Gastrocnemius medialis (tissue), 4 donors: ENCODE measurements at places on chromosomes 13 and 19. TPM values are rescaled to one million over a fixed set of nuclear protein-coding genes. Genes with fewer than 3 reads are reported as not detected.

GRCh38 chr13:99828123-99828522 is 143.4 kb downstream of the ZIC5 start:
- H3K27me3 ChIP-seq, result no peaks in the 10 kb centered on the region
- H3K4me1 ChIP-seq, result no peaks in the 10 kb centered on the region
- no peak overlapping the region for H3K4me3 ChIP-seq
- no peak overlapping the region for H3K27ac ChIP-seq
- H3K36me3 ChIP-seq, result no peaks in the 10 kb centered on the region
- no peak for DNase-seq

Gene OR7E24
- total RNA-seq, result not detected

Gene SHISA2
- total RNA-seq, result 3.6 TPM

DNA sequence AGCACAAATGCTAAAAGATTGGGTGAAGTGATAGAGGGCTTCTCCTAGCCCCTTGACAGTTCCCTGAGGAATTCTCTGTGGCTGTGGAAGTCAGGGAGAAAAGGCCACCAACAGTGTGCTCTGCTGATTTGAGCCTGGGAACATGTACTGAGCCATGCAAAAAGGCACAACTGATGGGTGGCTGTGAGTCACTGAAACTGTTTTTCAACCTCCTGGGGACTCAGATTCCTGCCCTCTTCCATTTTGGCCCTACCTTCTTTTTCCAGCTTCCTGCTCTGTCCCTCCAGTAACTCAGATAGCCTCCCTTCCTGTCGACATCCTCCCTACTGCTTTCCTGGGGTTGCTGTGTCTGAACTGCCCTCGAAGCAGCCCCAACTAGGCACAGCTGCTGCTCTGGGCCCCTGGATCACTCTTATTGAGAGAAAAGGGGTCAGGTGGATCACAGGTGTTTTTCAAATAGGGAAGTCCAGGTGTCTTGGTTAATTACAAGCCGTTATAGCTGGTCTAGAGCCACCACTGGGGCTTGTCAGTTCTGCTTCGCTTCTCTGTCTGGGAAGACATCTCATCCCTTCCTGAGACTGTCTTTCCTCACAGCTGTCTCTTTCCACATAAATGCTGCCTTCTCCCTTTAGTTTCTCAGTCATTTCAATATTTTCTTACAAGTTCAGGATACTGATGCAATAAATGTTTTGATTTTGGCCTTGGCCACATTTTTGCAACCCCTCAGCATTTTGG is 13.7 kb downstream of the FAM124A start:
- H3K4me3 ChIP-seq, result no peak overlapping the region
- no peaks in the 10 kb centered on the region for H3K4me1 ChIP-seq

DNA sequence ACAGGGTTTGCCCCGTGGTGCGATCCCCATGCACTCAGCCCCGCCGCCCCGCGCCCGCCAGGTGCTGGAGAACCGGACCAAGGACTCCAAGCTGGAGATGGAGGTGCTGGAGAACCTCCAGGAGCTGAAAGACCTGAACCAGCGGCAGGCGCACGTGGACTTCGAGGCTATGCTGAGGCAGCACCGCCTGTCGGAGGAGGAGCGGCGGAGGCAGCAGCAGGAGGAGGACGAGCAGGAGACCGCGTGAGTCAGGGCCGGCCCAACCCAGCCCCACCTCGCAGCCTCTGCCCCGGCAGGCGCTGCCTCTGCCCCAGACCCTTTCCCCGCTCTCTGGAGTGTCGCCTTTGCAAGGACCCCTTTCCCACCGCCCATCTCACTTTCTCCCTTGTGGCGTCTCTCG is 11.3 kb downstream of the YJU2 start:
- no peak overlapping the region for H3K27ac ChIP-seq
- no peaks in the 10 kb centered on the region for H3K27me3 ChIP-seq
- no peaks in the 10 kb centered on the region for H3K4me1 ChIP-seq
- peaks cover 88% of the 10 kb centered on the region for H3K36me3 ChIP-seq
- no peak overlapping the region for H3K4me3 ChIP-seq

Gene SYT3
- 0.09 TPM for total RNA-seq
